ENCODE measurements at places on chromosomes 2 and 18. TPM values are rescaled to one million over a fixed set of nuclear protein-coding genes. Genes with fewer than 3 reads are reported as not detected.

The SERPINB12 gene
- not detected for total RNA-seq

The CPS1 gene
- 5.1 TPM for total RNA-seq

The CFC1 gene
- total RNA-seq: not detected

The SRD5A2 gene
- not detected for total RNA-seq

The GPBAR1 gene
- total RNA-seq: 0.18 TPM

The KIF1A gene
- total RNA-seq: 132 TPM

The STPG4 gene
- total RNA-seq: 0.36 TPM

The ARHGAP28 gene
- 0.41 TPM for total RNA-seq

The ZEB2 gene
- 1.1 TPM for total RNA-seq

The ITGA4 gene
- total RNA-seq: 0.36 TPM

The LRRTM1 gene
- total RNA-seq: not detected

The HOXD3 gene
- 1.8 TPM for total RNA-seq

The IL18R1 gene
- total RNA-seq: 0.08 TPM

The SYT4 gene
- total RNA-seq: not detected

The CFAP65 gene
- total RNA-seq: 0.33 TPM

The CCDC74B gene
- 9.8 TPM for total RNA-seq

The LIMS3 gene
- 2.6 TPM for total RNA-seq

The ZAP70 gene
- 0.54 TPM for total RNA-seq

The POTEJ gene
- not detected for total RNA-seq

The LHCGR gene
- not detected for total RNA-seq

The RESP18 gene
- not detected for total RNA-seq

The NT5C1B gene
- not detected for total RNA-seq

The APLF gene
- 2.6 TPM for total RNA-seq

The CPLX4 gene
- total RNA-seq: not detected

The VWC2L gene
- total RNA-seq: not detected

The TMEM247 gene
- total RNA-seq: not detected

The INPP5D gene
- 0.39 TPM for total RNA-seq

The BCL2 gene
- 0.72 TPM for total RNA-seq

The CCDC85A gene
- total RNA-seq: 0.05 TPM

The MLPH gene
- 60.2 TPM for total RNA-seq

The MTCL1 gene
- total RNA-seq: 50.1 TPM

The CNDP1 gene
- total RNA-seq: not detected

The MC2R gene
- 0.05 TPM for total RNA-seq

The ANKRD29 gene
- total RNA-seq: 0.67 TPM

The CNOT9 gene
- 73.0 TPM for total RNA-seq

The PARD6G gene
- total RNA-seq: 5.2 TPM

The COL4A3 gene
- total RNA-seq: 0.18 TPM

The LRATD1 gene
- 0.05 TPM for total RNA-seq

The EVX2 gene
- total RNA-seq: not detected

The LIMS4 gene
- total RNA-seq: 0.51 TPM

The GPAT2 gene
- not detected for total RNA-seq

The AQP12B gene
- not detected for total RNA-seq

The DSEL gene
- total RNA-seq: 6.8 TPM

The EMX1 gene
- 0.36 TPM for total RNA-seq

The VSNL1 gene
- not detected for total RNA-seq

The CDH2 gene
- 42.3 TPM for total RNA-seq

The MAPK4 gene
- not detected for total RNA-seq

The COL6A3 gene
- total RNA-seq: 0.69 TPM

The PROKR1 gene
- total RNA-seq: not detected

The ITPRID2 gene
- total RNA-seq: 261 TPM

The GRP gene
- not detected for total RNA-seq

Data from Panc1 (cell line).